ENCODE measurements at places on chromosomes 7 and 10.
A peak's percentile ranks its signal among the peaks of the same experiment; 100 is the strongest.

DNA sequence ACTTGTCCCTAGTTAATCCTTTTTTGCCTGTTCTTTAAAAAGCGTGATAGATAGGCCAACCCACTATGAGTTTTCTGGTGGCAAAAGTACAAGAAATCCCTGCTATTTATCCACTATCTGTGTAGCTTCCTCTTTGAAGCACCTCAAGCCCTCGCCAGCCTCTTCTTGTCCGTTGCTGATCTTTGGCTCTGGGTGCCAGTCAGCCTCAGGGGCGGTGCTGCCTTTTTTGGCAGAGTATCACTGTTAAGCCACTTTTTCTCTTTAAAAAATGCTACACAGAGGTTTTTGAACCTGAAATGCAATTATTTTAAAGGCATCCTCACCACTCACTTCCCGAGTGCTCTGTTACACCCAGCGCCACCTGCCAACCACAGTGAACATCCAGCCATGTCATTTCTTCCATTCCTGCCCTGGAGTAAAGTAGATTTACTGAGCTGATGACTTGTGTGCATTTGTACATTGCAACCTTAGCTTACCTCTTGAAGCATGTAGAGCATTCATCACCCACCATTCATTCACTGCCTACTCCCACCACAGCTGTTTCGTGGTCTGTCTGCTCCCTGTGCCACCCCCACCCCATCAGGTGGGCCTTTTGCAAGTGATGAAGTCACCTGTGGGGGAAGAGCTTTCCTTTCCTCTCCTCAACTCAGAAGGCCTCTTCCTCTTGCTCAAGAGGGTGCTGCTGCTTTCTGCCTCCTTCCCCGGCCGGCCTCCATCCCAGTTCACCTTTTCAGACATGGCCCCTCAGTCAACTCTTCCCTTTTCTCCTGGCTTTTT, 414.2 kb upstream of the GALNT17 start:
- no peak for DNase-seq

DNA sequence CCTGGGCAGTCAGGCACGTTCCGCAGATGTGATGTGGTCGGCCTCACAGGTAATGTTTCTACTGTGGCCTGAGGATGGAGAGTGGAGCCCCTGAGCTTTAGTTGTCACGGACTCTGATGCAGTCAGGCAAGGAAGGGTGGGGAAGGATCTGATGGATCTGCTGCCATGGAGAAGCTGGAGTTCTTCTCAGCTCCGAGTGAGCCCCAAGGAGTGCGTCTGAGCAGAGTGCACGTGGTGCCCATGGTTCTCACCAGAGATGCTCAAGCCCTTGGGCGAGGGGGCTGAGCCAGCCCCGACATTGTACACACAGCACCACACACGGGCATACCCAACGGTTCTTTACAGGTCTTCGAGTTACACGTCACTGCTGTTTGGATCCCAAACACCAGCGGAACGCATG, 192.5 kb downstream of the EBF3 start:
- no peak for DNase-seq

DNA sequence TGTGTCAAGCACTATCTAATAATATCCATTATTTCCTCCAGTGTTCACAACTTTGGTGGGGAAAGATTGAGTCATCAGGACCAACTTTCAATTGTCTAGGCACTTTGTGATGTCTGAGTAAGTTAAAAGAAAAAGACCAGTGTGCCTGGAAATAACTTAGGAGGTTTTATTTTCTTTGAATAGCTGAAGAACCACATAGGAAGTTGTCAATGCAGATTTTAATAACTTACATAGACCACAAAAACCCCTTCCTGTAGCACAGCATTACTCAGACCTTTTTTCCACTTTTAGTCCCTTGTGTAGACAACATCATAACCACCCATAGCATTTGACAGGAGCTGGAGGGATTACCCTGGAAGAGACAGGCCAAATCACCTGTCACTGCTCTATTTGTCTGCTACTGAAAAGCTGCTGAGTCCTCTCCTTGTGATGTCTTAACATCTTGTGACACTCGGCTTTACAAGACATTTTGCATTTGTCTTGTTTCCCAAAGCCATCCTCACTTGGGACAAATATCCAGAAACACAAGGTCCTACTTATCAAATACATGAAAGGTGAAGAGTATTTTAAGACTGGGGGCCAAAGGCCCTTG, 241.5 kb upstream of the PTER start:
- no peak for DNase-seq

DNA sequence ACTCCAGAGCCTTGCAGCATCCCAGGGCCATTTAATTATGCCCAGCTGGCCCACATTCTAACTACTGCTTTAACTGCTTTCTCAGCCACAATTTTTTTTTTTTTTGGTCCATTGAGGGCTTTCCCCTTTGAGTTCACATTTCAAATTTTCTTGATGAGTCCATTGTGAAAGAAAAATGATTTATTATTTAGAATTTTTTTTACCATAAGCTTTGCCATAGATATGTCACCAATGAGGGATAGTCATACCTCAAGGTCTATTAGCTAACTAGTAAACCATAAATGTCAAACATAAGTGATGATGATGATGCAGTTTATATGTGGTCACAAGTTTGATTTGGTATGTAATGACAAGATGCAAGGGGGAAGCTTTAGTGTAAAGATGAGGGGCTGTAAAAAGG, 282.9 kb downstream of the BICC1 start:
- no peak for DNase-seq

DNA sequence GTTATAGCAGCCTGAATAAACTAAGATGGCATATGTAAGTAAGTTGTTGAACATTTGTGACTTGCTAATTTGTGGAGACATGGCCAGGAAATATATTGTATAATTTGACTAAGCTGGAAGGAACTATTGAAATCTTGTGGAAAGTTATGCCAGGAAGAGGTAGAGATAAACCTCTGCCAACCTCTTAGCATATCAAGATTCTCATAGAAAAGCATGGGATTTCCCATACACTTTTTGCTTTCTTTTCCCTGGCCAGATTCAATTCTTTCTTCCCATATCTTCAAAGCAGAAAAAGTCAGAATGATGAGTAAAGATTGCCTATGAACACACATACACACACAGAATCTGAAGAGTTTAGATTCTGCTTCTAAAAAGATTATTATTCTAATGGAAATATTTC, 216.2 kb downstream of the SEMA3D start:
- no peak for DNase-seq

DNA sequence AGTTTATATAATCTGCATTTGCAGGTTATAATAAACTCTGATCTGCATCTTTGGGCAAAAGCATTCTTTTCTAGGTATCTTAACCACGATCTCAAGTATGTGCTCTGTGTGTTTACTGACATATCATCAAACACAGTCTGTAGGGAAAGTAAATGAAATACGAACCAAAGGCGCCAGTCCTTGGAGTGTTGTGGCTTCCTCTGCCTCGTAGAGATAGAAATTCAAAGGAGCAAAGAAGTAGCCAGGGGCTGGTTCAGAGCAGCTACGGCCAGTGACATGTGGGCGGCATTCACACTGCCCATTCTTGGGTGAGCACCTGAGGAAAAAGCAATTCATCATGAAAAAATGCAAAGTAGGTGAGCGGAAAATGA, 38.7 kb downstream of the LAMB4 start:
- DNase-seq: peak; percentile 61

DNA sequence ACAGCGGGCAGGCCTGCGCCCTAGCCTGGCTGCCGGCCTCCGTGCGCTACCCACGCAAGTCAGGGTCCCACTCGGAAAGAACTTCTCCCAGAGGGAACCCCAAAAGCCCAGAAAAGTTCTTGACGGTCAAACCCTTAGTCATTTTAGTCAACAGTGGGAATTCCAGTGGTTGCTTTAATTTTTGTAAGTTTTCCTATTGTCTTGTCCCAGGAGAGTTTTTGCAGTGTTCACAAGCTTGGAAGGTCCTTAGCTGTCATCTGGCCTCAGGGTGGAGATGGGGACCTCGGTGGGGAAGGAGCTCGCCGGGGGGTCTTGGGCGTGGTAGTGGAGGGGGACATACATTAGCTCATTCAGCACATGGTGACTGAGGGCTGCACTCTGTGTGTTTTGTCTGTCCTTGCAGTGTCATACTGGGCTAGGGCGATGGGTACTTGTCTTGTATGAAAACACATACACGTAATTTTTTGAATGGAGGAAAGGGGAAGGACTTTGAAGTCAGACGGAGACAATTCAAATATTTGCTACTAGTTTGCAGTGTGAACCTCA, 736 bp downstream of the MINDY4 start:
- DNase-seq: no peak

DNA sequence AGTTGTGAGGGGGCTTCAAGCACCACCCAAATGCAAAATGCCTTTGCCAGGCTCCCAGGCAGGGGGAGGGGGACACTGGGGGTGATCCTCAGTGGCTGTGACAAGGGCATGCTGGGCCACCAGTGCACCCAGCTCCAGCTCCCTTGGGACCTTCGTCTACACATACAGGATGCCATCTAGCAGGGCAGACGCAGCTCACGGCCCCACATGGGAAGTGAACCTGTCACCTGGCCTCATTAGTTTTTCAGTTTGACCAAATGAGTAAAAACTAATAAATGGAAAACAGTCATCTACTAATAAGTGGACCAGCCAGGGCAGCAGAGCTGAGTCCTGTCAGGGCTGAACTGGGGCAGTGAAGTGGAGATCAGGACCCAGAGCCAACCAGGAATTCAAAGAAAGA, 50.2 kb downstream of the TLL2 start:
- no peak for DNase-seq

DNA sequence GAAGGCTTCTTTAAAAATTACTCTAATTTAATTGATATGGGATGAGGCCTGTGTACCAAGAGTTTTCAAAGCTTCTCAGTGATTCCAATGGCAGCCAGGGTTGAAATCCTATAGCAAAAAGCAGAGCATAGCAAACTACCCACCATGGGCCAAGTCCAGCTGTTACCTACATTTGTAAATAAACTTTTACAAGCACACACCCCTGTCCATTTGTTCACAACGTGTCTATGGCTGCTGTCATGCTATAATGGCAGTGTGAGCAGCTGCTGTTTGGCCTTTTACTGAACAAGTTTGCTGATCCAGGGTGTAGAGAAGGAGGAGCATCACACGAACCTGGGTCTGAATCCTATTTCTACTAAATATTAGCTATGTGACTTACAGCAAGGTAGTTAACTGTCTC, 50.0 kb downstream of the NPY start:
- no peak for DNase-seq
